ENCODE measurements at places on chromosomes 6 and 20. TPM values are rescaled to one million over a fixed set of nuclear protein-coding genes. Genes with fewer than 3 reads are reported as not detected.
A peak's percentile ranks its signal among the peaks of the same experiment; 100 is the strongest.

- no peak overlapping the region for H3K4me3 ChIP-seq
- H3K27ac ChIP-seq: no peak overlapping the region
- no peaks in the 10 kb centered on the region for H3K27me3 ChIP-seq
- H3K36me3 ChIP-seq: peaks cover 48% of the 10 kb centered on the region
These were observed 79.5 kb downstream of the ZMYND8 start for GRCh38 chr20:47276851-47277534.

- DNase-seq: no peak
- no peaks in the 10 kb centered on the region for H3K36me3 ChIP-seq
- no peak overlapping the region for H3K27ac ChIP-seq
- peaks cover 4% of the 10 kb centered on the region for H3K4me1 ChIP-seq
These were observed 29.9 kb upstream of the PREP start for GRCh38 chr6:105432797-105433196.

GRCh38 chr6:41966961-41967311 lies 25.3 kb upstream of the CCND3 start:
- no peak overlapping the region for H3K4me3 ChIP-seq
- H3K4me1 ChIP-seq: peaks cover 17% of the 10 kb centered on the region
- DNase-seq: peak; percentile 58
- H3K27me3 ChIP-seq: no peaks in the 10 kb centered on the region
- H3K27ac ChIP-seq: peak overlapping the region; percentile 47

Gene PPP1R3G
- not detected for total RNA-seq

Gene PTPRK
- total RNA-seq: 47.9 TPM

Gene RUNX2
- 0.26 TPM for total RNA-seq

Data from H9 (cell line).